ENCODE measurements at places on chromosomes 6 and 20.

DNA sequence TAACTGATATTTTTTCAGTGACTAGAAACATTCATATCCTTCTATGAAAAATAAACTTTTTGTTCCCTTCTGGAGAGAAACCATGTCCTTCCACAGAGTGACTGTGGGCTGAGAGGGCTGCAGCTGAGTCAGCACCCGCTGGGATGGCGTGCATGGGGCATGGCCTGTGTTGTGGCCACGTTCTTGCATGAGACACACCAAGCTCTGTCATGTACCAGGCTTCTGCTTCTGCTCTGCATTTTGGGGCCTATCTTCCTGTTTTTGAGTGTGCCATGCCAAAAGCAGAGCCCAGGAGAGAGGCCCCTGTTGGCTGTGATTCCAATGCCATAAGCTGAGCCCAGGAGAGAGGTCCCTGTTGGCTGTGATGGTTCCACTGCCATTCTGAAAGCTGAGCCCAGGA lies 10.8 kb downstream of the APMAP start:
- DNase-seq = no peak

- DNase-seq = no peak
Measured at GRCh38 chr20:58366866-58367265, 22.2 kb upstream of the VAPB start.

DNA sequence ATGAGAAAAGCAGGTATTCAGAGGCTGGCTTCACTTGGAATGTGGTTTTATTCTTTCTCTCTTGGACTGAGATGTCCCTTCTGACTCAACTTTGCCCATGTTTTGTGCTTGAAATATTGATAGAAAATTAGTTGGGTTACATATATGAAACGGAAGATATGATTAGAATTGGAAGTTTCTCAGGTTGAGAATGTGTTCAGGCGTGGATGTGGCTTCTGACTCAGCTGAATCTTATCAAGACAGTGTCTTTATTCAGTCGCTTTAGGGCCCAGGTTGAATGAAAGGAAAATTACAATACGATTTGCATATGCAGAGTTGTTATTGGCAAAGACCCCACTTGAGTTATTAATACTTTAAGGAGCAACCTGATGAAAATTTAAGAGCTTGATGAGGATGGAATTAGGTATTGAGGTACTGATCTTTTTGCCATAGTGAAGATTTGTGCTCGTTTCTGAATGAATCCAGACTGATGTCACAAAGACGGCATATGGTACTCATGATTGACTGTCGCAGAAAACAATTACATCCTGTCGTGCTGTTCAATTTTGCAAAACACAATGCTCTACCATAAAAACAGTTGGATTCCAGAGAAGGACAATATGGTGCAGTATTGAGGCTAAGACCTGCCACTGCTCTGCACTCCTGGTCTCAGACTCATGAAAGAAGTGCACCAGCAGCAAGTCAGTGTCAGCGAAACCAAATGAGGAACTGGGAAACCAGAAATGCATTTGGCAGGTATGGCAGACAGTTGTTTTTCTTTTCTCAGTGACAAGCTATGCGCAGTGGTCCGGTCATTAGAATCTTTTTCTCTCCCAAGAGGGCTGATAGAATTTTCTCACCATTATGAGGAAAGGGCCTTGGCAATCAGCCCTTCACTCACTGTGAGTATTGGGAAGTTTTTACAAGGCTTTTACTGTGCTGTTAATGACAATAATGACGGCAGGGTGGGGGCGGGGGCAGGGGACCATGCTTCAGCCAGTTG lies 158.3 kb downstream of the DOK5 start:
- DNase-seq = no peak

- DNase-seq = no peak
Measured at GRCh38 chr6:125797120-125797885, 6.5 kb downstream of the NCOA7 start.

DNA sequence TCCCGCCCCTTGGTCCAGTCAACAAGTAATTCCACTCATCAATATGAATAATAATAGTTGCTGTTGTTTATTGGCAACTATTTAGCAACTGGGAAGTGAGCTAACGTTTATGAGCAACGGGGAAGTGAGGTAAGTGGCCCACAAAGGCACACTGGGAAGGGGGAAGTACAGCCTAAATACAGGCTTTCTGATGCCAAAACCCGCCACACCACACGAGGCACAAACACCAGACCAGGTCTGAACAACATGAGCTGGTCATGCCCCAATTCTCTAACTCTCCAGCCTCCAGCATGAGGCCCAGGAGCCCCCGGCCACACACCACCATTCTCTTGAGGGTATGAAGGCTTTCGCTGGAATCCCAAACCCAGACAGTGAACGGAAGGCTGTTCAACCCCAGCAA lies 50.8 kb downstream of the PREX1 start:
- no peak for DNase-seq

DNA sequence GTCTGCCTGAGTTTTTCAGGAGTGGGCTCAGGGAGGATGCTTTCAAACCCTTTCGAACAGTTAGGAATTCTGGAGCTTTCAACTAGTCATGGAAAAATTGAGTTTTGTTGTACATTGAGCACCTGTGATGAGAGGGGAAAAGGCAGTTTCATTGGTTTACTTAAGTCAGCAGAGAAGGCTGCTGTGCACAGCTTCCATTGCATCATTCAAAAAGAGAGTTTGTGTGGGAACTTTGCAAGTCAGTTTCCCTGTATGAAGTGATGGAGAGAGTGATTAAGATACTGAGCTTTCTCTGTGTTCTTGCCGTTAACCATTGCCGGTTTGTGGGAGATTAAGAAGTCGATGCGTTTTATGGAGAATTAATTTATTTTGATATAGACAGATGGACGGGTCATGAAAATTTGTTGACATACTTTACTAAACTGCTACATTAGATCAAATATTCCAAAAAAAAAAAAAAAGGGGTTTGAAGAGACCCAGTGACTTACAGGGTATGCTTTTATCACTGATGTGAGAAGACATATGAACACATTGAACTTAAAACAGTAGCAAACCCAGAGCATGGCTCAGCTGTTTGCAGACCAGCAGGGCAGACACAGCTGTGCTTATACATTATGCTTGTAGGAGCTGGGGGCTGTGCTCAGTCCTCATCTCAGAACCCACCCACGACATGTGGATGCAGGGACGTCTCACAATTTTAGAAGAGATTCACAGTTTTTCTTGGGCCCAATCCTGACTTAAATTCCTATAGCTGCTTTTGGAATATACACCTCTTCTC lies 234.1 kb downstream of the SOX4 start:
- no peak for DNase-seq

GRCh38 chr6:107849325-107849724 lies 25.2 kb upstream of the SCML4 start:
- DNase-seq = no peak

DNA sequence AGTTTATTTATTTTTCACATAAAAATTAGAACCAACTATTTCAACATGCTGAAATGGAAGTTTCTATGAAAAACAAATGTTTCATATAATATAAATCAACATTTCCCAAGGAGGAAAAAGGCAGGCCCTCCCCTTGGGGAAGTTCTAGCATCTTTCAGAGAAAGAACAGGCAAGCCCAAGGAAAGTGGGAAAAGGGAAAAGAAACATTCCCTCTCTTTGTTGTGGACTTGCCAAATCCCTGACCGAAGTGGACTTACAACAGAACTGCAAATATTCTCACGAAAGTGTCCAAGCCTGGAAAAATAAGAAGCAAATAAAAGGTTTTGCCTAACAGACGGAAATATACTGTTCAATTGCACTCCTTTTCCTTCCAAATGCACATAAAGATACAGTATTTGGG lies 214.4 kb downstream of the ATXN1 start:
- DNase-seq = no peak

DNA sequence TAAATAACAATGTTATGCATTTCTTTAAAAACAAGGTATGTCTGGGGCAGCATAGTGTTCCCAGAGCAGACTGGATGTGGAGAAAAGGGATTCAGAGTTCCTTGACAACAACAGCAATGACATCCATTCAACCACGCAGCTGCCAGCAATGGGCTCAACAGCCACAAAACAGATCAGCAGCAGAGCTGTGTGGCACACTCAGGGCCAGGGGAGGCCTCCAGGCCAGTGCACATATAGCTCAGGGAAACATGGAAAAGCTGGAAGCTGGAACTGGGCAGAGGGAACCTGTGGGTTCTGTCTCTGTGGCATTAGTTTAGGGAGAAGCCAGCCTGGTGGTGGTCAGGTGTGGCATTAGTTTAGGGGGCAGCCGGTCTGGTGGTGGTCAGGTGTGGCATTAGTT lies 148.3 kb downstream of the SMOC2 start:
- no peak for DNase-seq

- no peak for DNase-seq
Measured at GRCh38 chr20:51563486-51564332, 21.2 kb upstream of the NFATC2 start.

- DNase-seq = no peak
Measured at GRCh38 chr6:11644071-11644470, 106.5 kb downstream of the TMEM170B start.

DNA sequence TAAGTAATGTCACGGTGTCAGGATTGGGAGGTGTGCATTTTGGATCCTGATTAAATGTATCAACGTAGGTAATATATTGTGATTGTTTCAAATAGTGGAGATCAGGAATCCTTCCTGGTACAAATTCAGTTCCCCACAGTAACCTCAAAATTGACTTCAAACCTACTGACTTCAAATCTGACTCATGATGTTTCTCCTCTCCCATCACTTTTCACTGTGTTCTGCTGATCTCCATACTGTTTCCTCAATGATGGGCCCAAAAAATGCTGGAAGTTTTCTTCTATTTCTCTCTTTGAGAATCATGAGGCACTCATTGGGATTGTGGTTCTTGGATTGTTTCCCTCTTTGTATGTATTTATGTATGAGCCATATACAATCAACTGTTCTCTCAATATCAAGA lies 35.9 kb downstream of the LAMA2 start:
- no peak for DNase-seq

DNA sequence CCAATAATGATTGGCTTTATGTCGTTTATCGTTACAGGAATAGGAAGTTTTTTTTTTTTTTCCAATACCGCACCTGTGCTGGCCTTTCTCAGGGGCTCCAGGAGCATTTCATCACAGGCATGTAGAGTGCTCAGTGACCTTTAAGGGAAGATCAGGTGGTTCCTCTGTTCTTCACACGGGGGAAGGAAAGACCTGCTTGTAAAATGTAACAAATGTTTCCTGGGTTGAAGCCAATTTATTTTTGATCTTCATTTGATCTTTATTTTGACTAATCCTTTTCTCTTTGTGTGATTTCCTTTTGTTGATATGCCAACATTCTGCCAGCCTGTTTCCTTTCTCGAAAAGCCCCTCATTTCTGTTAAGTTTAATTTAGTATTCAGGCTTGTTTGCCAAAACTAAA lies 61.9 kb upstream of the HBS1L start:
- DNase-seq = no peak

GRCh38 chr20:19808498-19808897 lies 50.4 kb downstream of the RIN2 start:
- DNase-seq = no peak

GRCh38 chr6:73566954-73567591 lies 46.2 kb upstream of the EEF1A1 start:
- DNase-seq = no peak

- DNase-seq = no peak
Measured at GRCh38 chr6:37396571-37397180, 36.3 kb upstream of the CMTR1 start.

- DNase-seq = no peak
Measured at GRCh38 chr6:79215213-79215824, 19.2 kb downstream of the HMGN3 start.
